ENCODE measurements at places on chromosomes 12 and 14.

- no peak for DNase-seq
Measured at GRCh38 chr14:64221391-64222003, 72.7 kb downstream of the ESR2 start.

GRCh38 chr12:130972586-130972950, 18.9 kb downstream of the ADGRD1 start:
- DNase-seq, result no peak

GRCh38 chr12:118290130-118290529, 82.6 kb downstream of the TAOK3 start:
- DNase-seq, result no peak

GRCh38 chr14:58327019-58327418, 28.7 kb downstream of the ARID4A start:
- no peak for DNase-seq

- DNase-seq, result no peak
Measured at GRCh38 chr12:105946493-105946901, 192.3 kb downstream of the NUAK1 start.

DNA sequence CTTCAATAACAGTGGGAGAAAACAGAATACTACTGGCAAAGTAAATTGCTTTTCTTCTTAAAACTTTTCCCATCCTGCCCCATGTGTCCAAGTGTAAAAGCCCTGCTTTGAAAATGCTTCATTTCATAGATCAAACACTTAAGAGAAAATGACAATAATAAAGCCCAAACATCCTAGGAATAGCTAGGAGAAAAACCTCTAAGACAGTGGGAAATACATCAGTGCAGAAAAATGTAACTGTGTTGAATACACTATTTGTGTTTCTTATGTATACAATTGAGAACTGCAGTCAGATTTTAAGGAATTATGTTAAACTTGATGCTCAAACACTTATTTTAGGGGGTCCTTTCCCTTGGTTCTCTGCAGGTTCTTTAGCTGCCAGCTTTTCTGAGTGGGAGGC, 181.1 kb downstream of the MSRB3 start:
- DNase-seq, result no peak

DNA sequence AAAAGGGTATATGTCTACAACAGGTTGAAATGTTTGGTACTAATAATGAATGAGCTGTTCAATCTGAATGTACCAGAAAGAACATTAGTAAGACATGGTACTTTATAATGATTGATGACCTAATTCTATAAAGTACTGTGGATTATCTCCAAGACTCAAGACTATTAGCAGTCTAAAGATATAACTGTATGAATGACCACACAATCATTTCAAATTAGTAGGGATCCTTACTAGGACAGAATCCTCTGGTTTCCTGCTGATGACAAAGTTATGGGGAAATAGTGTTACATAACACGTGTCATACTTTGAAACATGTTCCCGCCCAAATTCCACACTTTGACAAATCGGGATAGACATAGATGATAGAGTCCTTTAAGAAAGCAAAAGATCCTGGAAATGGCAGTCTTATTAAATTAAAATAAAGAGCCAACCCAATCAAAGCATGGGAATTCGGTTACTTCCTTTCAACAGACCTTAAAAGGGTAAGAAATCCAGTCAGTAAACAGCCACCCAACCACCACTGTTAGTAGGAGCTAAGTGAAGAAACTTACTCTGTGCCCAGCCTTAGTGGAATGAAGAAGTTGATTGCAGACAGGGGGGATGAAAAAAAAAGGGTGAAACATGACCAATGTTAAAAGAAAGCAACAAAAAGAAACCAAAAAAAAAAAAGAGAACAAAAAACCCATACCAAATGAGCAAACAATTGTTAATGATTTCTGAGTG, 2.8 kb downstream of the VPS29 start:
- no peak for DNase-seq

DNA sequence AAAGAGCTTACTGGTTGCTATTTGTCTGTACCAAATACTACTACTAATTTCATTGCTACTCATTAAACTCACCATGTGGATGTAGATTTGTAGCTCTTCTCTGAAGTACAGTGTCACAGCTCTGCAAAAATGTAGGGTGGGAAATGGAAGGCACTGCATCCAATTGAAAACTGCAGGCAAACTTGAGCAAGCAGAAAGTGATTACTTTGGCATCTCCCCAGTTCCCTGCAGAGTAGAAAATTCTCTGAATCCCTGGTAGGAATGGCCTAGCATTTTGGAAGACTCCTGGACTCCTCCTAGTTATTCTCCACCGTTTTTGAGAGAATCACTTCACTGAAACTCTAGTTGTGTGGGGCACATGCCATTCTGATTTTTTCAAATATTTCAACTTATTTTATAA, 239.1 kb downstream of the DIO2 start:
- no peak for DNase-seq

GRCh38 chr14:91872011-91872501, 4.7 kb upstream of the TC2N start:
- DNase-seq, result no peak

GRCh38 chr14:35240231-35240630, 52.0 kb upstream of the PSMA6 start:
- no peak for DNase-seq
